ENCODE measurements at places on chromosomes 3 and 15.

- DNase-seq = no peak
Measured at GRCh38 chr3:150956376-150956775, 16.2 kb downstream of the CLRN1 start.

GRCh38 chr3:155286736-155287135 lies 6.7 kb downstream of the STRIT1 start:
- no peak for DNase-seq

DNA sequence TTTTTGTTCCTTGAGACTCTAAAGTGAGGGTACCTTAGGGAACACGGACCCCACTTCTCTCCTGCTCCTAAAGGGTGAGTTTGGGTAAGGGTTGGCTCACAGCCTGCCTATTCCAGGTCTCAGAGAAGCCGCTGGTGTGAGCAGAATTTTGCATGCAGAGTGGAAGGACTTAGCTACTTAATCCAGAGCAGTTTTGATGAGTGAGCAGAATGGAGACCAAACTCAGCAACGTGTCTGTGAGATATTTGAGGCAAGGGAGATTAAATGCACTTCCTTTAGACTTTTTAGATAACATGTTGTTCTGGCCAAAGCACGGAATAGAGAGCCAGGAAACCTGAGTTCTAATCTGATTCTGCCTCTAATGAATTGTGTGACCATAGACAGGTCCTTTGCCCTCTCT lies 5.1 kb downstream of the SLC24A1 start:
- no peak for DNase-seq

DNA sequence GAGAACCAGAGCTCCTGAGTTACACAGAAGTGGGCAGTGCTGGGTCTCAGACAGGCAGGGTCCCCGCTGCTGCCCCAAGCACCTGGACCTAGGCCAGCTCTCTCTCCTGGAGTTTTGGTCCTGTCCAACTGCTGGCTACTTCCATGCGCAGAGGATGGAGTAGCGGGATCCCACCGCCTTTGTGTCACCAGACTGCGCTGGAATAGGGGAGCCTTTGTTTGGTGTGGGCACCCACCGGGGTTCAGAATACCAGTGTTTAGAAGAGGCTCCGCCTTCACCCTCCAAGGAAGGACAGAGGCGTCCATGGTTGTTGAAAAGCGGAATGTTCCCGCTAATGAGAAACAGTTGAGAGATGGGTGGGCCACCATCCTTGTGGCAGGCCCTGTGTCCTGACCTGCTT lies 154.4 kb downstream of the DNAJB8 start:
- DNase-seq = no peak

DNA sequence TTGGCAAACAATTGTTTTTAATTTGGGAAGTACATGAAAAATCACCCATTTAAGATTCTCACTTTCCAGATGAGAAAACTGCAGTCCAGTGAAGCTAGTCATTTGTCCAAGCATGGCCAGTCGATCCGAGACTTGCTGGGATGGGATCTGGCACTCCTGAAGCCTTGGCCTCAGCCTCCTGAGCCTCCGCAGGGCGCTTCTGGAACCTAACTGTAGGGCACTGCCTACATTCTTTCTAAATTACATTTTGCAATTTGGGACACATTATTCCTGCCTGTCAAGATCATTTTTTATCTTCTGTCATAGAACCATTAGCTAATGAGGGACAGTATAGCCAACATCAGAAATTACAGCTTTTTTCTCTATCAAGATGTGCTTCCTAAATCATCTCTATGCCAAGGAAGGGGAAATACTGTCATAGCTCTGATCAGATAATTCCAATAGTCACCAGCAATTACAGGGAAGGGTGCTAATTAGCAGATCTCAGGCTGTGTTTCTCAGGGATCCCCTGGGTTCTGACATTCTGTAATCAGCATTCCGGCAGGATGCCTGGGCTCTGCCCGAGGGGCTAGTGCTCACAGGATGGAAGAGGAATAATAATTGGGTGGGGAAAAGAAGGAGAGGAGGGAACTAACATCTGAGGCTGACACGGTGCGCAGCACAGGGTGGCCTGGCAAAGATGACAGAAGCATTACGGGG lies 28.3 kb downstream of the ANAPC13 start:
- DNase-seq = no peak

- DNase-seq = no peak
Measured at GRCh38 chr3:71160785-71161546, 422.6 kb downstream of the FOXP1 start.

GRCh38 chr3:61158667-61159066 lies 92.6 kb downstream of the FHIT start:
- DNase-seq = no peak

Measured in body of pancreas (tissue), 4 donors.